NCI-H187 (cell line): ENCODE measurements at places on chromosomes 2 and 18.

GRCh38 chr18:54981076-54981475, 21.8 kb upstream of the CCDC68 start:
- DNase-seq = no peak

DNA sequence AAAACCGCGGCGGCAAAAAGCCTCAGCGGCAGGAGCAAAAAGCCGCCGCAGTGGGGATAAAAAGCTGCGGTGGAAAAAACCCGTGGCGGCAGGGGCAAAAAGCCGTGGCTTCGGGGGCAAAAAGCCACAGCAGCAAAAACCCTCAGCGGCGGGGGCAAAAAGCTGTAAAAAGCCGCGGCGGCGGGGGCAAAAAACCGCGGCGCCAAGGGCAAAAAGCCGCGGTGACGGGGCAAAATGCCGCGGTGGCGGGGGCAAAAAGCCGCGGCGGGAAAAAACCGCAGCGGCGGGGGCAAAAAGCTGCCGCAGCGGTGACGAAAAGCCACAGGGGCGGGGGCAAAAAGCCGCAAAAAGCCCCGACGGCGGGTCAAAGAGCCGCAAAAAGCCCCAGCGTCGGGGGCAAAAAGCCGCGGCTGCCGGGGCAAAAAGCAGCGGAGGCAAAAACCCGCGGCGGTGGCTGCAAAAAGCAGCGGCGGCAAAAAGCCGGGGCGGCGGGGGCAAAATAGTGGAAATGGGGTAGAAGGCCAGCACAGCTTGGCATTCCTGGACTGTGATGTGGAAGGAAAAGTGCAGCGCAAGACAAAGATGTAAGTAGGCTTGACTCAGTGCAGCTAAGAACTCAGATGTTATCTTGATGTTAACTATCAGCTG, 151.8 kb downstream of the ANKRD30BL start:
- DNase-seq = no peak

- DNase-seq = no peak
Observed at GRCh38 chr2:23988371-23988770, 21.5 kb upstream of the MFSD2B start.

DNA sequence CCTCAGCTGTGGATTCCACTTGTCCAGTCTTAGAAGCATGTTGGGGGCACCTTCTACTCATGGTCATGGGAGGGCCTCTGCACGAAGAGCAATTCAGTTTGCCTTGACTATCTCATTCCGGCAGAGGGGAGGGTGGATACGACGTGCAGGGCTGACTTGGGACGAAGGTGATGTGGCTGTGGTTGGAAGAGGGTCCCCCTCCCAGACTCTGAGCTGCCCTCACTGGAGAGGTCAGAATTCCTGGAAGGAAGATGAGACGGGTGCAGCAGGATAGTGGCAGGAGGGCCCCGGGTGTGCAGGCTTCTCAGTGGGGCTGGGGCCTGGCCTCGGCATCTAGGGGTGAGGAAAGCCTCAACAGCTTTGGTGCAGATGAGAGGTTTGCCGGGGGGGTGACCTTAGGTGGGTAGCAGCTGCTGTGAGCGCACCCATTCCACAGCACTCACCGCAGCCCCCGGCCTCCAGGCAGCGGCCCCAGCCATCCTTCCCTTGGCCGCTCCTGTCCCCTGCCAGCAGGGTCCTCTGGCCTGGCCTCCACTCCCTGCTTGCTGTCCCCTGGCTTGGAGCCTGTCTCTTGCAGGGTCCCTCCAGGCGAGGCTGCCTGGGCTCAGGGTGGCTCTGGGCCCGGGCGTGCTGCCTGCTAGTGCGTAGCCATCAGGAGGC, 3.2 kb downstream of the RNPEPL1 start:
- no peak for DNase-seq

DNA sequence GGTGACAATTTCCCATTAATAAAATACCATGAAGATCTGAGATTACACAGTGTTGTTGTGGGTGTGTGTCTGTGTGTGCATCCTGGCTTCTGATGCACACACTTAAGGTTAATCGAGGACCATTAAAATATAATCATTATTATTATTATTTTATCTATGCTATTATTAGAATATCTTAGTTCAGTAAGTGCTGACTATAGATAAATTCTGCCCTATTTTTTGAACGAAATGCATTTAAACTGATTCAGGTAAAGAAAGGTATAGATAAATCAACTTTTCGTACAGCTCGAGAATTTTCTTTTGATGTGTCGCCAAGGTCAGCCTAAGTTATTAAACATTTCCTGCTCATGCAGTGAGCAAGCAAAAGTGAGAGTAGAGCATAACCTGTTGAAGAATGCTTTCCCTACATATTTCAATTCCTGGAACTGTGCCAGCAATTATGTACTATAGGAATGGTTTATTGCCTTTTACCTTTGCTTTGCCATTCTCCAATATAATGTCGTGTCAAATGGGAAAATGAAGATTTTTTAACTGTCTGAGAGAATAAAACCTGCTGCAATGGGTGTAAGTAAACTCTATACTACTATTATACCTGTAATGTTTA, 25.8 kb downstream of the KCNJ3 start:
- DNase-seq = no peak
